ENCODE measurements at places on chromosomes 13 and 19.

DNA sequence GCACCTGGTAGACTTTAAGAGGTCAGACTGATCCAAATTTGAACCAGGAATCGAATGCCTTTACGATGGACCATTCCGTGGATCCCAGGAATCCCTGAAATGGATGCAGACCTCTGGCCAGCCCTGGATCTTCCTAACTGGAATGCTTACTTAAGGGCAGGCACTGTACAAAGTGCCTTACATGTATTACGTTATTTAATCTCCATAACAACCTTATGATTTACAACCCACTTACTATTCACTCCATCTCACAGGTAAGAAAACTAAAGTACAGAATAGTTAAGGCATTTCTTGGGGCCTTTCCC, 93.6 kb downstream of the HSPH1 start:
- no peak for DNase-seq

GRCh38 chr19:56476651-56477428, at the start of gene ZNF667:
Gene ZNF667 (minus strand): TSS chr19:56477345. CDS start chr19:56462370, 14,975 bp downstream.
- DNase-seq, result peak; percentile 66

DNA sequence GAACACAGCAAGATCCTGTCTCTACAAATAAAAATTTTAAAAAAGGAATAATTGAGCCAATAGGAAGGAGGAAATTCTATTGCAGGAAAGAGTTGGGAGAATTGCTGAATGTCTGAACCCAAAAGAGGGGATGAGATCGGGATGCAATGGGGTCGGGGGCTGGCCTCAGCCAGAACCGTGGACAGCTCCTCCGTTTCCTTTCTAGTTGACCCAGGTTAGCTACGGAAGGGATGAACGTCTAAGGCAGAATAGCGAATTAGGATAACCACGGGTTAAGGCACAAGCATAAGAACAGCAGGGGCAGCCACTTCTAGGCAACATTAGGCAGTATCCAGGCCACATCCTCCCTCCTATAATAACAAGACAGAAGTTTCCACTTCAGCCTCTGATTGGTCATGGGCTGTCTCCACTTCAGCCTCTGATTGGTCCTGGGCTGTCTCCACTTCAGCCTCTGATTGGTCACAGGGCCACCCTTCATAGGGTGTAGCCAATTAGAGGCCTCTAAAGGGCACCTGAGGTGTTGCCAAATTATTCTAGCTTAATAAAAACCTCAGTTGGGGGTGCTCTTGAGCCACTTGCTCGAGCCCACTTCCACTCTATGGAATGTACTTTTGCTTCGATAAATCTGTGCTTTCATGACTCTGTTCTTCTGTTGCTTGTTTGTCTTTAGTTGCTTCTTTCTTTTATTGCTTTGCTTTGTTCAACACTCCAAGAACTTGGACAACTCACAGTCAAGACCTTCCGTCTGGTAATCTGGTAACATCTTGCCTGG, 24.9 kb upstream of the TPM4 start:
- DNase-seq, result peak; percentile 71

GRCh38 chr19:17441241-17442021, 7.0 kb downstream of the TMEM221 start:
- DNase-seq, result no peak

GRCh38 chr13:35481777-35482176, 5.3 kb upstream of the MAB21L1 start:
- no peak for DNase-seq

- peak; percentile 51 for DNase-seq
Observed at GRCh38 chr19:48152551-48152950, 17.6 kb downstream of the LIG1 start.

Data from CD4-positive, alpha-beta T cell treated with Interleukin-15 for 1 hour (primary cell).